ACHN (cell line): ENCODE measurements at places on chromosomes 16 and 17.

DNA sequence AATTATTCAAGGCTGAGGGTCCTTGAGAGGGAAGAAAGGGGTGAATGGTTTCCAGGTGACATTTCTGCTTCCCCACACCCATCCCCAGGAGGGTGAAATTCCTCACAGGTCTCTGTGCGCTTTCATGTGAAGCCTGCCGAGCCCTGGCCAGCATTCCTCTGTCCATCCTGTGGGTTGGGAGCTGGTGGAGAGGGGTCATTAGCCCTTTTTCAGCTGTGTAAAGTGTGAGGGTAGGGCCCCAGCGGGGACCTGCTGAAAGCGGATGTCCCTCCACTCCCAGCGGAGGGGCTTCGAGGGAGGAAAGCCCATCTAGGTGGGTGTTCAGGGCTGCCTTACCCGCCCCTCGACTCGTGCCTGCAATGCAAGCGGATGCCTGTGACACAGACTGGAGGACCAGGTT is 53.3 kb upstream of the DLX4 start:
- DNase-seq, result no peak

DNA sequence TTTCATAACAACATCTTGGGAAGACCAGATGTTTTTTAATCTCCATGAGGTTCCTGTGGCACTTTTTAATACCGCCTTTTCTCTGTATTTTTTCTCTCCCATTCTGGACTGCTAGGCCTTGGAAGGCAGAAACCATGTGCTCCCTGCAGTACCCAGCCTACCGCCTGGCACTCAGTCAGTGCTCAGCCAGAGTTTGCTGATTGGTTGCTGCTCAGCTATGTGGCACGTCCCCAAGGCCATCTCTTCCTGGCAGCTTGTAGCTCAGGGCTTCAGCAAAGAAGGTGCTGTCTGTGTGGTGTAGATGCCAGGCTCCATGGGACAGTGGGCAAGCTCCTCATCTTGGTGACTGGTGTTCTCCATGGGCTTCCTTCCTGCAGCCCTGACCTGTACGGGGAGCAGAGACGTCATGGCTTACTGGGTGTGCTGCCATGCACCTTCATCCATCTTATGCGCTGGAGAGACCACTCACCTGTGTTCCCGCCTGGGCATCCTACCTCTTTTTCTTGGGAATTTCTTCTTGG is 86.7 kb downstream of the CLEC16A start:
- DNase-seq, result no peak

DNA sequence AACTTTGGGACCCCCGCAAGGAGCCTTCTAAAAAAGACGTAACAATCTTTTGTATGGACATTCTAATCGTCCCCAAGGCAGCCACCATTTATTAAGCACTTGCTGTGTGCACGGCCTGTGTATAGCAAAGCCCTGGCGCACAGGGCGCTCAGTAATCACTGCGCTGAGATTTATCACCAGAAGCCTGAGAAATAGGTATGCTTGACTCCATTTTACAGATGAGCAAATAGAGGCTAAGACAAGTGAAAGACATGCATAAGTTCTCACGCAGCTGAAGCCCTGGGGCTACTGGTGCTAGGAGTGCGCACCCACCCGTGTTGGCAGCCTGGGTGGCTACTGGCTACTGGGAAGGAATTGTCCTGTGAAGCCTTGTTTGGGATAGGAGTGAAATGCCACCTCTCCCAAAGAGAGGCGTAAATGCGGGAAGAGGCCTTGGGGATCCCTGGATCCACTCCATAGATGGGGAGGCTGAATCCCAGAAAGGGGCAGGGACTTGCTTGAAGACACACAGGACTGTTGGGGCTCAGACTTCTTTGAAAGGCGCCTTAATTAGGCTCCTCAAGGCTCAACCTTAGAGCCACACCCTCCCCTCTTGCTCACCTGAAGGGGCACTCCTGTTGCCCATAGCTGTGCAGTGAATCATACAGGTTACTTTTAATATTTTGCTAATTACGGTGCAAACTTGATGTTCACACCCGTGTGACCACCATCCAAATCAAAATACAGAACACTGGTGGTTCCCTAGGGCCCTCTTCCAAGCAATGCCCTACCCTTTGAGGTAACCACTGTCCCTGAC is 634 bp upstream of the NATD1 start:
- DNase-seq, result no peak

GRCh38 chr17:65170839-65171238 is 33.7 kb downstream of the RGS9 start:
- DNase-seq, result no peak

DNA sequence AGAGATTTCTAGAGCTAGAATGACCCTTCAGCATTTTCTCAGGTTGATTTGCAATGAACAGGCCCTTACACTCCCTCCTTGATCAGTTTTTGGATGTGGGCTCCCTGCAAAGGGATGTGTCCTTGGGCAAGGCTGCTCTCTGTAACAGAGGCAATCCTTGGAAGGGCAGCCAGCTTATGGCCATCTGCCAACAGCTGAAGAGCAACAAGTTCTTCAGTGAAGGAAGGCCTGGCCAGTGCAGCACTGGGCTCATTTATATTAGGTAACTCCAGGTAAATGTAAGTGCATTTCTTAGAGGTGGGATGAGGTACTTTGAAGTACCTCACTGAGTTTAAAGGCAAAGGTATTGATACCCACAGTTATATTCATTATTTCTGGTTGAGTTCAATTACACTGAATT is 114.3 kb upstream of the KCNJ16 start:
- DNase-seq, result no peak

GRCh38 chr17:40606548-40607353 is 40.9 kb downstream of the SMARCE1 start:
- DNase-seq, result no peak

- DNase-seq, result no peak
Measured at GRCh38 chr16:31036691-31037090, 3.3 kb downstream of the STX4 start.

DNA sequence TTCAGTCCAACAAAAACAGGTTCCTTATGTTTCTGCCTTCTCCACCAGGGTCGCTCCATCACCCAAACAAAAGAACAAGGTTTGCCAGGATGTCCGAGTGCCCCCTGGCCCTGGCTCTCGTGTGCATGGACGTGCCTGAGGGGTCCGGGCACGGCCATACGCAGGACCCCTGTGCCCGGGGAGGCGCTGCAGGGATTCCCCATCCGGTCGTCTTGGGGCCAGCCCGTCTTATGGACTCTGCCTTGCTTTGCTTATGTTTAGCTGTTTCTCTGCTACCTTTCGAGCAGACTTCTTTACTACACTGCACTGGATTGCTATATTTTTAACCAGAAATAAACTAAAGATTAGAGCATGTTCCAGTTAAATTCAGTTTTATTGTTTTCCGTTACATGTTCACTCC is 68.0 kb downstream of the KLHDC4 start:
- no peak for DNase-seq

DNA sequence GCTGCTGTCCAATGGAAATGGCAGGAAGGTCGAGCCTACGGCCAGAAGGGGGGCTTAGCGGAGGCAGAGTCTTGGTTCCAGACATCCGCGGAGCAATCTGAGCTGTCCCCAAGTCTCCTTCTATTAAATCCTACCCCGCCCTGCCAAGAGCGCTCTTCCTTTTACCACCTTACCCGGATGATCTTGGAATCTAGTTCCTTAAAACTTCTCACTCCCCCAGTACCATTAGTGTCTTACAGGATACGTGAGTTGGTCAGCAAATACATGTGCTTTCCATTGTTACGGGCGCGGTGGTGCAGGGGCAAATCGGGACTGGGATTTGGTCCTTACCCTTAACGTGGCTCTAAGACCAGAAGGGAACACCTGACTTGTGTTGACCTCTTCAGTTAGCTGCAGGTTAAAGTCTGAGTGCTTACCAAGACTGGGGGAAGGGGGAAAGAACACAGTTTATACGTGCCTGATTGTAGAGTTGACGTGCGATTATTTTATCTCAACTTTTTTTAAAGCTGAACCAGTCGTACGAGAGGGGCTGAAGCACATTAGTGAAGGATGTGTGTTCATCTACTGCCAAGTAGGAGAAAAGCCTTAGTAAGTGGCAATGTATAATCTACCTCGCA is 495 bp downstream of the TXNDC17 start:
- peak; percentile 16 for DNase-seq

- DNase-seq, result no peak
Measured at GRCh38 chr16:68746951-68747350, 9.9 kb downstream of the CDH1 start.

- DNase-seq, result peak; percentile 88
Measured at GRCh38 chr16:3112058-3112880, at the start of gene ZNF205. TSS of gene ZNF205 (plus strand) at chr16:3112586. CDS start at chr16:3113431, 845 bp downstream.

DNA sequence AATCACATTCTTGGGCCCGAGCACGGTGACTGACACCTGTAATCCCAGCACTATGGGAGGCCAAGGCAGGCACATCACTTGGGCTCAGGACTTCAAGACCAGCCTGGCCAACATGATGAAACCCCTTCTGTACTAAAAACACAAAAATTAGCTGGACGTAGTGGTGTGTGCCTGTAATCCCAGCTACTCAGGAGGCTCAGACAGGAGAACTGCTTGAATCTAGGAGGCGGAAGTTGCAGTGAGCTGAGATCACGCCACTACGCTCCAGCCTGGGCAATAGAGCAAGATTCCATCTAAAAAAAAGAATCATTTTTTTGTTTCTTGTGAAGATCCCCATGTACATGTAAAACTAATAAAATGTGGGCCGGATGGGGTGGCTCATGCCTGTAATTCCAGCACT is 53.1 kb upstream of the ATF7IP2 start:
- no peak for DNase-seq

DNA sequence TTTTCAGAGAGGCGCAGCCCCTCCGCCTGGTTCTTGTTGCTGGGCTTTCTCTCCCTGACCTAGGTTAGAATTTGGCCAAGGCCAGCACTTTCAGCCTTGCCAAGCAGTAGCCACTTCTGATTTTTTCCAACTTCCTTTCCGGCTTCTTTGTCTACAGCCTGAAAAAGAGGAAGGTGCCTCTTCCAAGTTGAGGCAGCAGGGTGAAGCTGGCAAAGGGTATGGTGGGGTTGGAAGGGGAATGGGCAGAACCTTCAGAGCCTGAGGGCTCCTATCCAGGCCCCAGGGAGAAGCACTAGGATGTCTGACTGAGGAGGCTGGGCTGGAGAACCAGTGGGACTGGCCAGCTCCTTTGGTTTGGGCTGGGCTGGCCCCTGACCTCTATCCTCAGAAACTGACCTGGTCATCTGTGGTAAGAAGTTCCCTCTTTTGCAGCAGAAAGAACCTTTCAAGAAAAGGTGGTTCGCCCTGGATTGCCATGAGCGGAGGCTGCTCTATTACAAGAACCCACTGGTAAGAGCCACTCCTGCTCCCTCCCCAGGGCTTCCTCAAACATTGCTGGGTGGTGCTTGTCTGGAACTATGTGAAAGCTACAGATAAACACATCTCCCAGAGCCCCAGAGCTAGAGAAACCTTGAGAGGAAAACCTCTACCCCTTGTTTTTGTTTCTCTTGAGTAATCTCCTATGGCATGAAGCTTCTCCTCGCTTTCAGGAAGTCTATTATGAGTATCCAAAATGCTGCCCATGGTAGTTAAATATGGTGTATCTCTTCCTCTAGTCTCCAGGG is 16.6 kb upstream of the RNF135 start:
- DNase-seq, result no peak

DNA sequence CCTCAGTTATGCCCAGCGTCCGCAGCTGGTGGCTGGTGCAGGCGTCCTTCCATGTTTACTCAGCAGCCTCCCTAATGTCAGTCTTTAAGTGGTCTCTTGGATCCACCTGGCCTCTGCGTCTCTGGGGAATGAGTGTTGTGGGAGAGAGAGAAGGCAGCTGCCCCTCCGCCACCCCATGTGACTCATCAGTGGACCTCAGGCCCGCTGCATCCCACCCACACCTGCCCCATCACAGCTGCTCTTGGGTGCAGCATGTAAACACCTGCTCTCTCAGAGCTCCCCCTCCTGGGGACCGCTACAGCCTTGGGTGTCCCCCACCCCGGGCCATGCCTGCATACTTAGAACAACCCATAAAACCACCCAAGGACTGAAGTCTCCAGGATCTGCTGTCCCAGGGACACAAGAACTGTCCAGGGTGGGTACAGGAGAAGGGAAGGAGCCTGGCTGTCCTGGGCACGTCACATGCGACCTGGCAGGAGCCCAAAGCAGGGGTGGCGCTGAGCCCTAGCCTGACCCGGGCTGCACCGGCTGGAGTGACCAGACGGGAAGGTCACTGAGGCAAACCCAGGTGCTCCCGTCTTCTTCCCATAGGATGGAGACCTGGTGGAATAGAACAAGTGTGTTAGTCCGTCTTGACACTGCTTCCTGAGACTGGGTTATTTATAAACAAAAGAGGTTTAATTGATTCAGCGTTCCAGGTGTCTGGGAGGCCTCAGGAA is 4.2 kb downstream of the C16orf90 start:
- DNase-seq, result no peak

GRCh38 chr16:4169415-4169814 is 53.2 kb upstream of the ADCY9 start:
- DNase-seq, result no peak

- DNase-seq, result peak; percentile 41
Measured at GRCh38 chr16:48901712-48902374, 291.9 kb upstream of the N4BP1 start.

GRCh38 chr16:78667675-78668074 is 568.2 kb downstream of the WWOX start:
- no peak for DNase-seq
